Stimulated activated CD8-positive, alpha-beta memory T cell treated with anti-CD3 and anti-CD28 coated beads, Interleukin-4, amount 100 ng/mL, for 1 hour (primary cell): ENCODE measurements at places on chromosomes 12 and 14.

GRCh38 chr12:105949391-105949790 lies 189.4 kb downstream of the NUAK1 start:
- DNase-seq, result no peak

DNA sequence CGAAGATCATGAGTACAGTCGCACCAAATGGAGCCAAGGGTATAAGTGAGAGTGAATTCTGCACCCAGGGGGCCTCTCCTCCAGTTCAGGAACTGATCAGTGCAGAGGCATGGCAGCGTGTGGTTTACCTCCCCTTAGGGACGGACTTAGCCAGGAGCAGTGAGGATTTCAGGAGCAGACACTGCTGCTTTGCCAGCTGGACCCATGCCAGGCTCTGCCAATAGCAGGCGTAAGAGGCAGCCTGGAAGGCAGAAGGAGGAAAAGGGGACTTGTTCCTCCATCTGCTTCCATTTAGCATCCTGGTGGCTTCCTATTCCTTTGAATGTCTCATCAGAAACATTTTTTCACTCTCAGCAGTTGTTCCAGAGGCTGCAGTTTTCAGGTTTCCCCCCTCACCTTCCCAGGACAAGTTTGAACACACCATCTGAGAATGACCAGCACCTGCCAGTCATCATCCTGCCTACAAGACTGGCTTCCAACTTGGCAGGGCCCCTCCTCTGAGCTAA lies 137.0 kb upstream of the LMNTD1 start:
- DNase-seq, result no peak

DNA sequence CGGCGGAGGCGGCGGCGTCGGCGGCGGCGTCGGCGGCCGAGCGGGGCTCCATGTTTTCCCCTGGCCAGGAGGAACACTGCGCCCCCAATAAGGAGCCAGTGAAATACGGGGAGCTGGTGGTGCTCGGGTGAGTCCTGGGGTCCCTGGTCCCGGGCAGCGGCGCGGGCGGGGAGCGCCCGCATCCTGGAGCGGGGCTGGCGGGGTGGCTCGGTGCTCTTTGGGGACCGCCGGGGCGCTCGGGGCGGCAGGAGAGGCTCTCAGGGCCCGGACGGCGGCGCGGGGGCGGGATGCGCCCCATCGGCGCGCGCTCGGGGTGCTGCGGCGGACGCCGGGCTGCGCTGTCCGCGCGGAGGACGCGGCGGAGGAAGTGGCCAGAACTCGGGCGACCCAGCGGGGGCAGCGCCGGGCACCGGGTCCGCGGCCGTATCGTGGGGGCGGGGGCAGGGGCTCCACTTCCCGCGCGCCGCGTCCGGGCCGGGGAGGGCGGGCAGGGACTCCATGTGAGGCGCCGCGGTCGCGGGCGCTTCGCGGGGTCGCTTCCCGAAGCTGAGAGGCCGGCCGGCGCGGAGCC lies 485 bp downstream of the PELI2 start:
- DNase-seq, result no peak

GRCh38 chr12:38417101-38417500 lies 100.5 kb downstream of the ALG10B start:
- no peak for DNase-seq

DNA sequence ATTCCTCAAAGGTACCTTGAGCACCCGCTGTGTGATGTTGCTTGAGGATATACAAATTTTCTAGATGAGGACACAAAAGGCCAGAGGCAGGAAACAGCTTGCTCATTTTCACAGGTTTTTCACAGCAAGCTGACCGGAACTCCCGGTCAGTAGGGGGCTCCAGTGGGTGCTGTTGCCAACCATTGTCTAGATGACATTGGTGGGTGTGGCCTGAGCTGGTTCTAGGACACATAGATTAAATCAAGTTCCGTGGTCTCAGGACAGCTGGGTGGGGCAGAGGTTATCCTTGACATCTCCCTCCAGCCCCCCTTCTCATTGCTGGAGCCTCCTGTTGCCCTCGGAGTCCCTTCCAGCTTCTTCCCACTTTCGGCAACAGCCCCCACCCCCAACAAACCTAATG lies 153.6 kb upstream of the FKBP4 start:
- no peak for DNase-seq

GRCh38 chr12:12859690-12860089 lies 31.7 kb upstream of the GPRC5A start:
- no peak for DNase-seq

GRCh38 chr14:71333705-71334104 lies 426.4 kb downstream of the PCNX1 start:
- DNase-seq, result no peak

GRCh38 chr12:75288860-75289259 lies 41.3 kb downstream of the CAPS2 start:
- DNase-seq, result no peak

GRCh38 chr14:104591506-104592291 lies 12.1 kb downstream of the C14orf180 start:
- no peak for DNase-seq

DNA sequence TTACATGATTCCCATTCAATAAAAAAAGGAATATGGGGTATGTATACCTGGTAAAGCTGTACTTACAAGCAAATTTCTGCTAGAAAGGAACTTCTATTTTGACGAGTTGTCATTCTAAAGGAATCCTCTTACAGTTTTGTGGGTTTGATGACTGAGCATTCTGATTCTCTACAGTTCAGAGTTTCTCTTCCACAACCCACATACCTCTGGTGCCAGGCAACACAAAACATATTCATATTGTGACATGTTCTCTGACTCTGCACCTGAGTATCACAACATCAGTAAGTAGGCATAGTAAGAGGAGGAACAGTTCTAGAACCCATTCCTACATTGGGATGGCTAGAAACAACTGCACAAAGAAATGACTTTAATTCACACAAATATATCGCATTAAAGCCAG lies 636.6 kb downstream of the MED13L start:
- no peak for DNase-seq

GRCh38 chr14:69300601-69301221 lies 40.8 kb downstream of the GALNT16 start:
- DNase-seq, result no peak
